ENCODE measurements at places on chromosomes 1 and 21. TPM values are rescaled to one million over a fixed set of nuclear protein-coding genes. Genes with fewer than 3 reads are reported as not detected.

LCK gene
- 323 TPM for total RNA-seq

RGS5 gene
- 1.6 TPM for total RNA-seq

MYOG gene
- not detected for total RNA-seq

- no peak for ATAC-seq
Measured at GRCh38 chr21:25092441-25093011, 514.8 kb downstream of the MRPL39 start.

GRCh38 chr1:209597499-209597898 is 14.0 kb downstream of the CAMK1G start:
- ATAC-seq, result no peak
